ENCODE measurements at places on chromosomes 11 and 22.
A peak's percentile ranks its signal among the peaks of the same experiment; 100 is the strongest.

DNA sequence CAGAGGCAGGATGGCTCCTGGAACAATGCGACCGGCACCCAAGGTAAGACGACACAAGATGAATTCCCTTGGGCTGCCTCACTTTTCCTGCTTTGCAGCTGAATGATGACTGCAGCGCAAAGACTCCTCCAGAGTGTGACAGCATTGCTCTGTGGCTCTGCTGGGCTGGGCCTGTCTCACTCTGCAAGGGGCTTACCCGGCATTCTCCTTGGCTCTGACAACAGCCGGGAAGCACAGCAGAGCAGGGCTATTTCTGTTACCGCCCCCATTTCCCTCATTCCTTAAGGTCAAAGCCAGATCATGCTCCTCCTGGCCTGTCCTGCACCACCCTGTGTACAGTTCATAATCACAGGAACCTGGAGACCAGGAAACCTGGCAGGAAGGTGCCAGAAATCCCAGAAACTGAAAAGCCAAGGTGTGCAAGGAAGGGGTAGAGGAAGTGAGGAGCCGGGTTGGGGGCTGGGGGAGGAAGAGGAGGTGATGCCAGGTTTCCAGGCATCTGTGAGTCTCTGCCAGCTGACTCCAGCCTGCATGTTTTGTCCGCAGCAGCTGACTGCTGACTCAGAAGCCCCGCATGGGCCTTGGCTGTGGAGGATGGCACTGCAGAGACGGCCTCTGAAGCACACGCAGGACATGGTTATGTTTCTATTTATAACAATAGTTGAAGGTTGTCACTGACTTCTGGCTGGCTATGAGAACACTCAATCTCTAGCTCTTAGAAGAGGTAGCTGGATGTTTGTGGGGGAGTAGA is 113.6 kb downstream of the MICAL3 start:
- peak; percentile 44 for DNase-seq

GRCh38 chr11:74571062-74571399 is 21.4 kb upstream of the POLD3 start:
- no peak for DNase-seq

DNA sequence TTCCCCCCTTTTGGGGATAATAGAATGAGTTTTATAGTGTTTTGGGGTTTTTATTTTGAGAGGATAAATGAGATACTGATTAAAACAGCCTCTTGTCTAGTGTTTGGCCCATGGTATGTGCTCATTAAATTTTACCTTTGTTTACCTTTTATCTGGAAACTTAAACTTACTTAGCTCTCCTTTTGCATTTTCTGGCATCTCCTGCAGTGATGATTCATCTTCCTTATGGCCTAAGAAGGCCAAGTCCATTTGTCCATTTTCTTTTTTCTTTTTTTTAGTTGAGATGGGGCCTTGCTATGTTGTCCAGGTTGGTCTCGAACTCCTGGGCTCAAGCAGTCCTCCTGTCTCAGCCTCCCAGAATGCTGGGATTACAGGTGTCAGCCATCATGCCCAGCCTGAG is 156.3 kb downstream of the COMMD9 start:
- no peak for DNase-seq

GRCh38 chr22:47022075-47022473 is 259.6 kb downstream of the TBC1D22A start:
- DNase-seq: no peak

- DNase-seq: no peak
Measured at GRCh38 chr11:35717043-35717442, 54.5 kb downstream of the TRIM44 start.

DNA sequence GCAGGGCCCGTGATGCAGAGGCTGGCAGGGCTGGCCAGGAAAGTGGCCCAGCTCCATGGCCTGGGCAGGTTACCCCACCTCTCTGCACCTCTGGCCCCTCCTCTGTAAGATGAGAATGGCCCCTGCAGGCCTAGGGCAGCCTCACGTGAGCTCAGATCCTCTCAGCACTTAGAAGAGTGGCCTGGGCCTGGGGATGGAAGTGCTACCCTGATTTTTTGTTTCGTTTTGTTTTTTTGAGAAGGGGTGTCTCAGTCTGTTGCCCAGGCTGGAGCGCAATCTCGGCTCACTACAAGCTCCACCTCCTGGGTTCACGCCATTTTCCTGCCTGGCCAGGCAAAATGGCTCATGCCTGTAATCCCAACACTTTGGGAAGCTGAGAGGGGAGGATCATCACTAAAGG is 982 bp downstream of the APOBEC3H start:
- no peak for DNase-seq

DNA sequence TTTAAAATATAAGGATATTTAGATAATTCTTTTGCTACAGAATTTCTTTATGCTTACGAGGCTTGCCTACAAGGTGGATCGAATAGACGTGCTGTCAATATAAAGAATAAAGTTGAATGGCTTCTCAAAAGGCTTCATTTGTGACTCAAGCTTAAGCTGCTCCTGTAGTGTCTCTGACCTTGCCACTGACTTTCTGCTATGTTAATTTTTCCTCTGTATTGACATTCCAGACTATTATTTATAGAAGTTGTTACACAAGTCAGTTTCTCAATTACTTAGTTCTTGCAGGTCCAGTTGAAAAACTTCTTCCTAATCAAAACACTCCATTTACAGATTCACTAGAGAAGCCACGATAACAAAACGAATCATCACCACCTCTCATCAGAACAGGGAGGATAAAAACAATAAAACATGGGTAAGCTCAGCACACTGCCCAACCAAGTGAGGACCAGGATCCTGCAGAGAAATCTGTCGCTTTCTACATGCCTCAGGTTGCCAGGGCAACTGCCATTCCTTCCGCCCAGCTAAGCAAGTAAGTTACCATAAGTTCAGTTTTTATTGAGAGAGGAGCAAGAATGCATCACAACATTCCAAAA is 39.0 kb upstream of the CHKA start:
- DNase-seq: no peak

DNA sequence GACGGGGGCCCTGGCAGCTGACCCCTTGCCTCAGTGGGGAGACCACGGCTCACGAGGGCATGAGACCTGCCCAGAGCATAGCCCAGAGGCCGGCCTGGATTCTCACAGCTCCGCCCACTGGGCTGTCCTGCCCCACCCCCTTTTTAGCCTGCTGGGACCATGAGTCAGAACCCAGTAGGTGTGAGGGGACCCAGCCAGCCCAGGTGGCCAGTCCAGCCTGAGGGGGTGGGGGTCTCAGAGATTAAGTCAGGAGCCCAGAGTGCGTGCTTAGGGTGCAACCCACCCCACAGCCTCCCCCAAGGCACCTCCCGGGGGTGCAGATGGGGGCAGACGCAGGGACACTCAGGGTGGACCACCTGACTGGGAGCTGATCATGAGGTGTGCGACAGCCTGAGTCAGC is 40.1 kb upstream of the PPARA start:
- DNase-seq: no peak

- no peak for DNase-seq
Measured at GRCh38 chr11:19241260-19242178, 774 bp upstream of the E2F8 start.

- DNase-seq: no peak
Measured at GRCh38 chr11:73330569-73331093, 22.6 kb downstream of the ARHGEF17 start.

DNA sequence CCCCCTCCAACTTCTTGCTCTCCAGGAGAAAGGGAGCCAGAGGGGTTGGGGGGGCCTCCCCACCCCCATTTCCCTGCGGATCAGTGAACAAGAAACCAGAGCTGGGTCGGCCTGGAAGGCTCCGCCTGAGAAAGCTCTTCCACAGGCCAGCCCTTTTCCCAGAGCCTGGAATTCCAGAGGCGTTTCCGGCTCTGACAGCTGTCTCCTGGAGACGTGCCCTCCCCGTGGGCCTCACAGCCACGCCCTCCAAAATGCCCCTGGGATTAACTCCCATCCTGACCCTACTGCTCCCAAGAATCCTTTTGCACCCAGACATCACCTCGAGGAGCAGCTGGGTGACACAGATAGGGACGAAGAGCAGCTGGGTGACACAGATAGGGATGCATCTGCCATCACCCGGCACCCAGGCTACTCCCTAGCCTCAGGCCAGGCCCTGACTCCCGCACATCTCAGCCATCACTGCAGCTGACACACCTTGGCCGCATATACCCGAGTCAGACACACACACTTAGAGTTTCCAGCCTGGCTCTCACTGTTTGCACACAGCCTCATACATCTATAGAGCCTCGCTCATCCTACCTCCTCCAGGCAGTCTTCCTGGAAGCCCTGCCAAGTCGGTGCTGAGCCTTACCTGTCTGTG is 7.6 kb upstream of the CDC42EP1 start:
- no peak for DNase-seq

- no peak for DNase-seq
Measured at GRCh38 chr11:104408630-104409029, 244.7 kb upstream of the PDGFD start.

- no peak for DNase-seq
Measured at GRCh38 chr11:61901397-61901796, 10.1 kb upstream of the FADS3 start.

GRCh38 chr11:13429836-13430235 is 33.2 kb downstream of the BTBD10 start:
- no peak for DNase-seq

- DNase-seq: peak; percentile 77
Measured at GRCh38 chr11:35927682-35928081, 16.2 kb upstream of the LDLRAD3 start.

DNA sequence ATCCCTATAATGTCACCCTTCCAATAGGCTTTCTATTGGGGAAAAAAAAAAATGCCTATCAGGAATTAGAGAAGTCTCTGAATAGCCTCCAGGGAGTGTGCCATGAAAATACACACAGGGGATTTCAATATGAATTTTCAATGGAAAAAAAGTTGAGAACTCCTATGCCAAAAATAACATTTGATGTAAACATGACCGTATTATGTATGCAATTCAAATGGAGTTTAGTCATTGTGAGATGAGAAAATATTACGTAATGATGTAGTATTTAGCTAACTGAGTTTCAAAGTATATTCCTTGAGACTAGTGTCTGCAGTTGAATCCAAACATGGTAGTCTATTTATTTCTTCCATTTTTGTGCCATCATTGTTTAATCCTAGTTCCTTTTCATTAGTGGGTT is 182.3 kb downstream of the BLID start:
- no peak for DNase-seq

GRCh38 chr11:124519850-124520549 is 23.5 kb downstream of the OR8B12 start:
- no peak for DNase-seq

- DNase-seq: no peak
Measured at GRCh38 chr11:92675303-92675702, 294.1 kb upstream of the MTNR1B start.

- DNase-seq: no peak
Measured at GRCh38 chr22:27183474-27183873, 526.1 kb downstream of the MIAT start.

- no peak for DNase-seq
Measured at GRCh38 chr11:8228231-8228630, 35.4 kb downstream of the LMO1 start.

DNA sequence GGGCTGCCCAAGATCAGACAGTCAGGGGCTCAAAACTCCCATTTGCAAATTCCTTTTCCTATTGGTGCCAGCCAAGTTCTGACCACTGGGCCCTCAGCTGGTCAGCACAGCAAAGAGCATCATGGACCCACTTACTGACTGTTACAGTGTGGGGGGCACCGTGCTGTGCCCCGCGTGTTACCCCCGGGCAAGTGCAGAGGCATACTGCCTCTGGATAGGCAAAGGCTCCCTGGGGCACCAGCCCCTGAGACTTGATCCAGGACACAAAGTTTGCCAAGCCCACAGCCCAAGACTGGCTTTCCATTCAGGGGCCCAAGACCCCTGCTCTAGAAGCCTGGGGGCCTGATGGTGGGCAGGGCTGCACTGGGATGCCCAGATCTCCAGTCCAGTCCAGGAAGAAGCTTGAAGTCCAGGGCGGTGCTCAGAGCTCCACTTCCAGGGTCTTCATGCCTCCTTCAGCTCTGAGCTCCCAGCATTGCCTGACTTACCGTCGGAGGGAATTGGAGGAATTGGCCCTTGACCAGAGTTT is 6.6 kb downstream of the LRRC32 start:
- no peak for DNase-seq

- DNase-seq: no peak
Measured at GRCh38 chr22:46815896-46816731, 53.7 kb downstream of the TBC1D22A start.
